ENCODE measurements at places on chromosomes 7 and 10.
A peak's percentile ranks its signal among the peaks of the same experiment; 100 is the strongest.

GRCh38 chr10:122515022-122515424 is 45.5 kb upstream of the DMBT1 start:
- DNase-seq = no peak

GRCh38 chr10:122277526-122278136 is 6.5 kb downstream of the BTBD16 start:
- no peak for DNase-seq

GRCh38 chr7:134339475-134339874 is 22.7 kb upstream of the SLC35B4 start:
- no peak for DNase-seq

- no peak for DNase-seq
These were observed 190.2 kb upstream of the HABP2 start for GRCh38 chr10:113362645-113363091.

DNA sequence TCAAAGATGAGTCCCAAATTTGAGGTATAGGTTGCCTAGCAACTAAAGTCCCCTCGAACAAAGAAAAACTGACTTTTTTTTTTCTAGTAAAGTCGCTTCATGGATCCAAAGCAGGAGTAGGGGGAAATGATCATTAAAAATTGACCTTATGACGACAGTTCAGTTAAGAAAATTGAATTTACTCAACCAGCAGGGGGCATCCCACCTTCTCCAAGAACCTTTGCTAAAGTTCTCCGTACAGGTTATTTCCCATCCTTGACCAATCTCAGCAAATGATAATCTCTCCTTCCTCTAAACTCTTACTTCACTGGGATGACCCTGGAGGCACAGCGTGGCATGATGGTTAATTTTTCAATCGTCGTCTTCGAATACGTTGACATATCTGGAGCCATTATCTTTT is 228.3 kb downstream of the CALN1 start:
- DNase-seq = no peak

- peak; percentile 36 for DNase-seq
These were observed 78.0 kb downstream of the MKI67 start for GRCh38 chr10:128047991-128048818.

GRCh38 chr10:14382022-14382421 is 51.3 kb upstream of the FRMD4A start:
- peak; percentile 29 for DNase-seq

GRCh38 chr7:117134889-117135552 is 181.7 kb downstream of the ST7 start:
- DNase-seq = no peak

All from central memory CD4-positive, alpha-beta T cell (primary cell).